Caki2 (cell line): ENCODE measurements at places on chromosomes 6 and 20.

- no peak for DNase-seq
These were observed 400.6 kb downstream of the ESR1 start for GRCh38 chr6:152207915-152208714.

DNA sequence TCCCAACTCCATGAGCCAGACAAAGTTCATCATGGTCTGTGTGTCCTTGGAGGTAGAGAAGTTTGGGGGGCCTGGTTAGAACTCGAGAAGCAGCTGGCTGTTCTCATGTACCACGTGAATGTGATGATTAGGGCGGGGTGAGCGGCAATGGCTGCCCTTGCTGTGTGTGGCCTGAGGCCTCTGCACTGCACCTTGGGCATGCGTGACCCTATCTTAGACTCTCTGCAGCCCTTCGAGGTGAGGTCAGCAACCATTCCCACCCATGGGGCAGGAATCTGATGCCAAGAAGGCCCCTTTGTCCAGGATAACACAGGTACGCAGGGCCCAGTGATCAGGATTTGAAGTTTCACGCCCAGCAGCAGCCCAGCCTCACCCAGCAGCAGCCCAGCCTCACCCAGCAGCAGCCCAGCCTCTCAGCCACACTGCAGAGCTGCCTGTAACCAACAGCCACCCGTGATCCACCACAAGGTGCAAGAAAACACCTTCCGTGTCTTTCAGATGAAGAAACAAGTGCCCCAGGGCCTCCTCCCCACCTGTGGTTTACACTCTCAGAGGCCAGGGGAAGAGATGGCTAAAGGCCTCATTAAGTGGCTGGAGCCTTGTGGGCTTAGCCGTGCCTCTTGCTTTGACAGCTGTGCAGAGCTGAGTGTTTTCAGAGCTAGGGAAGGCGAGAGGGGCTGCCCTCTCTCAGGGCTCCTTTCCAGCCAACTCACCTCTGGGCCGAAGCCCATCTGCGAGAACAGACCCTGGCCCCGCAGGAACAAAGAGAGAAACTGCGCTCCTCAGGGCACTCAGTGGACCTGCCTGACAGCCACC, 195.2 kb upstream of the CDH4 start:
- DNase-seq, result no peak

DNA sequence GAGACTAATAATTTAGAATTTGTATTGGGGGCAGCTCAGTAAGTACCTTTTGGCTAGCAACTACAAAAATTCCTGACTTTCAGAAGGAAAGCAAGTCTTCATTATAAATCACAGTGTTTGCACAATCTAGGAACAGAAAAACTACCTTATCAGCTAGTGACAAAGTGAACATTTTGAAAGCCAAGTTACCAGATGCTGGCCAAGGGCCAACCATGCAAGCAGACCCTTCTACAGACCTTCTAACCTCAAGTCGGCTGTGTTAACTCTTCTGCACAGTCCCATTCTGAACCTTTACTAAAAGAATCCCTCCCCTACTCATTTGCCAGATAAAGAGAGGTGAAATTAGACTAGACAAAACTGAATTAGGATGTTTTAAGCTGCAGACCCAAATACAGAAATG, 341.9 kb downstream of the COL12A1 start:
- DNase-seq, result no peak

GRCh38 chr6:24924580-24925356, 11.0 kb downstream of the RIPOR2 start:
- no peak for DNase-seq

GRCh38 chr6:87754828-87755227, 52.8 kb upstream of the AKIRIN2 start:
- no peak for DNase-seq

GRCh38 chr6:109251839-109252238, 130.4 kb downstream of the CD164 start:
- no peak for DNase-seq

GRCh38 chr20:35311409-35311808, 19.2 kb upstream of the FAM83C start:
- DNase-seq, result peak; percentile 69

DNA sequence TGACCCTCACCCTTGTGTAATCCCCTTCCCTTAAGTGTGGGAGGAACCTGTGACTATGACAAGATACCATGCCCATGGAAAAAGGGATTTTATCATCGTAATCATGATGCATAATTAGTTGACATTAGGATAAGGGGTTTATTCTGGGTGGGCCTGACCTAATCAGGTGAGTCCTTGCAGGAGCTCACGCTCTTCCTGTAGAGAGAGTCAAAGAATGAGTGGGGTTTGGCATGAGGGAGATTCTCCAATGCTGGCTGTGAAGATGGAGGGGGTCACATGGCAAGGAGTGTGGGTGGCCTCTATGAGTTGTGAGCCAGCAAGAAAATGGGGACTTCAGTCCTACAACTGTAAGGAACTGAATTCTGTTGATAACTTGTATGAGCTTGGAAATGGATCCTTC, 342.0 kb upstream of the TSHZ2 start:
- DNase-seq, result no peak

DNA sequence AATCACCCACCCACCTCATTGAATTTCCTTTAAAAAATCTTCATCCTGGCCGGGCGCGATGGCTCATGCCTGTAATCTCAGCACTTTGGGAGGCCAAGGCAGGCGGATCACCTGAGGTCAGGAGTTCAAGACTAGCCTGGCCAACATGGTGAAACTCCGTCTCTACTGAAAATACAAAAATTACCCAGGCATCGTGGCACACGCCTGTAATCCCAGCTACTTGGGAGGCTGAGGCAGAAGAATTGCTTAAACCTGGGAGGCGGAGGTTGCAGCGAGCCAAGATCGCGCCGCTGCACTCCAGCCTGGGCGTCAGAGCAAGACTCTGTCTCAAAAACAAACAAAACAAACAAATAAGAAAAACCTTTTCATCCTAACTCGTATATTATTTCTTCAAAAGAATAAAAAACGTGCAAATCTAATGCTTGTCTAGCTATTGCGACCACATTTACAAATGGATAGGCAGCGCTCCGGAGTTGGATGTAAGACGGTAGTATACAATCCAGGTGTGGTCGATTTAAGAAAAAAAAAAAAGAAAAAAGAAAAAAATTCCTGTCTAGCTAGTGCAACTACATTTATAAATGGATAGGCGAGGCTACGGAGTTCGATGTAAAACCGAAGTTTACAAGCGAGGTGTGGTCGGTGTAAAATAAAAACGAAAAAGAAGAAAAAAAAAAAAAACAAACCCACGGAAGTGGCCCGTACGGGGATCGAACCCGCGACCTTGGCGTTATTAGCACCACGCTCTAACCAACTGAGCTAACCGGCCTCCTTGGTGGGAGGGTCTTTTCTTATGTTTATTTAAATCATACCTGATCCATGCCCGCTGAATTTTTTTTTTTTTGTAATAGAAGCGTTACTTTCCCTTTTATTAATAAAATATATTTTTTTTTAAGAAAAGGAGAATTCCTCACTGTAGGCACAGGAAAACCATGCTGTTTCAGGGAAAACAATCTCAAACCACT, 70.7 kb upstream of the PRSS16 start:
- peak; percentile 70 for DNase-seq

DNA sequence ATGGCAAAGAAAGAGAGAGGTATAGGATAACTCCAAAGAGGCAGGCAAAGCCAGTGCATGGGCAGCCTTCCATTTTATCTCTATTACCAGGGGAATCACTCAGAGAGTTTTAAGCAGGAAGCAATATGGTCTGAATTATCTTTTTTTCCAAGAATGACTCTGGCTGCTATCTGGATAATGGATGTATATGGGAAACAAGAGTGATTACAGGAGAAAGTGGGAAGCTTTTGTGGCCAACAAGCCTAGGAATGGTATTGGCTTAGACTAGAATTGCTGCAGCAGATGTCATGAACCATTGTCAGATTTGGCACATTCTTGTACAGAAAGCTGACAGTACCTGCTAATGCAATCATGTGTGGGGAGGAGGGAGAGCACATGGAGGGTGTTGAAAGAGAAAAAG, 73.0 kb upstream of the BTBD3 start:
- no peak for DNase-seq

DNA sequence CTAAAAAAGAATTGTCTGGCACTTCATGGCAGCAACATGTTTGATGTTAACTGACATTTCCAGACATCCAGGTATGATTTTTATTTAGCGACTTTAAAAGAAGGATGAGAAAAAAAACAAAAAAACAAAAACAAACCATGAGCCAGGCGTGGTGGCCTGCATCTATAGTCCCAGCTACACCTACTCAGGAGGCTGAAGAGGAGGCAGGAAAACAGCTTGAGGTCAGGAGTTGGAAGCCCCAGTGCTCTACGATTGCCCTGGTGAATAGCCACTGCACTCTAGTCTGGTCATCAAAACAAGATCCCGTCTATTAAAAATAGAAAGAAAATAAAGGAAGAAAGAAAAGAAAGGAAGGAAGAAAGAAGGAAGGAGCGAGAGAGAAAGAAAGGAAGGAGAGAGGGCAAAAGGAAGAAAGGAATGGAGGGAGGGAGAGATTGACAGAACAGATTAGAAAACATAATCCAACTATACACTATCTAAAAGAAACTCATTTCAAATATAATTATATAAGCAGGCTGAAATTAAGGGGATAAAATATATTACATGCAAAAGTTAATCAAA, 141.6 kb downstream of the TRIM27 start:
- no peak for DNase-seq

DNA sequence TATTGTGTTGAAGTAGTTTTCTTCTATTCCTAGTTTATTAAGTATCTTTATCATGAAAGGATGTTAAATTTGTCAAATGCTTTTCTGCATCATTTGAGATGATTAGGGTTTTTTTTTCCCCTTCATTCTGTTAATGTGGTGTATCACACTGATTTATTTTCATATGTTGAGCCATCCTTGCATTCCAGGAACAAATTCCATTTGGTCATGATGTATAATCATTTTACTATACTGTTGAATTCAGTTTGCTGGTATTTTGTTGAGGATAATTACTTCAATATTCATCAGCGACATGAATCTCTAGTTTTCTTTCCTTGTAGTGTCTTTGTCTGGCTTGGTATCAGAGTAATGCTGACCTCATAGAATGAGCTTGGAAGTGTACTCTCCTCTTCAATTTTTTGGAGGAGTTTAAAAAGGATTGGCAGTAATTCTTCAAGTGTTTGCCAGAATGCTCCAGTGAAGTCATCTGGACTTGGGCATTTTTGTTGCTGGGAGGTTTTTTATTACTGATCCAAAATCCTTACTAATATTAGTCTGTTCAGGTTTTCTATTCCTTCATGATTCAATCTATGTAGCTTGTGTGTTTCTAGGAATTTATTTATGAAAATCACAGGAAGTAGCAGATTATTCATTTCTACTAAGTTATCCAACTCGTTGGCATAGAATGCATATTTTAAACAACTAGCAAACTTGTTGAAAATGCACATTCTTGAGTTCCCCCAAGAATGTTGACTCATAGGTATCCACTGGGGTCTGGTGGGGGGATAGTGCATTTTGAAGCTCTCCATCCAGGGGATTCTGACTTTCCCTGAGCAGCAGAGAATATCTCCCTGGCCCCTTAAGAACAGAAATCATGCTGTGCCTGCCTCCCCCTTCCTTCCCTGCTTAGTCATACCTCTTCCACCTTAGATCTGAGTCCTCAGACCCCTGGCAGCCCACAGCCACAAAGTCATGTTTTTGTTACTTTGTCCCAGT, 187.1 kb downstream of the BMP7 start:
- no peak for DNase-seq

- no peak for DNase-seq
These were observed 77.0 kb upstream of the B3GAT2 start for GRCh38 chr6:71033890-71034289.

DNA sequence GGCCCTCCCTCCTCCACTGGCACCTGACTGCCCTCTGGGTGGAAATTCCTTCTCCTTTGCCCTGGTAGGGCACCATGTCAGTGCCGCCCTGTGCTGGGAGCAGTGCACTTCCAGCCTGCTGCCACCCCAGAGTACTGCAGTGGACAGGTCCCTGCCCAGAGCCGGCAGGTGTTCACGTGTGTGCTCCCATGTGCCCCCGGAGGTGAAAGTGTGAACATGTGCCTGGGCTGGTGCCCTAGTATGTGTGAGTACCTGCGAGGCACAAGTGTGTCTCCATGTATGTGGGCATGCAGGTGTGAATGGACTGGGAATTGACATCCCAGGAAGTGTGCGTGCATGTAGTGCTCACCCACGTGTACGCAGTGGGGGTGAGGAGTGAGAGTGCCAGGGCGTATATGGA, 29.4 kb downstream of the SDCBP2 start:
- DNase-seq, result no peak

DNA sequence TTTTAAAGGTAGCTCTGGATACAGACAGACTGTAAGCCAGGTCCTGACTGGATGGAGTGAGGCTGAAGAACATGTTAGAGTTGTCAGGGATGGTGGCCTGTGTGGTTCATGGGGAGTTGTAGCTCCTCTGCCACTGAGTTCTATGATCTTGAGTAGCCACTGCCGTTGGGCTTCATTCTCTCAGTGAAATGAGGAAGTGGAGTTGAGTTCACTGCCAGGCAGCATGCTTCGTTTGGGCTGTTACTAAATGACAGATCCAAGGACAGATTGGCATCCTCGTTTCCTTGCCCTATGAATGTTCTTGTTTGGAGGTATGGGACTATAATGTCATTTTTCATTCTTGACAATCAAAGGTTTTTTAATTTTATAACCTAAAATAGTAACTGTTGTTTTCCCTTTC, 37.2 kb downstream of the SCAND1 start:
- no peak for DNase-seq

DNA sequence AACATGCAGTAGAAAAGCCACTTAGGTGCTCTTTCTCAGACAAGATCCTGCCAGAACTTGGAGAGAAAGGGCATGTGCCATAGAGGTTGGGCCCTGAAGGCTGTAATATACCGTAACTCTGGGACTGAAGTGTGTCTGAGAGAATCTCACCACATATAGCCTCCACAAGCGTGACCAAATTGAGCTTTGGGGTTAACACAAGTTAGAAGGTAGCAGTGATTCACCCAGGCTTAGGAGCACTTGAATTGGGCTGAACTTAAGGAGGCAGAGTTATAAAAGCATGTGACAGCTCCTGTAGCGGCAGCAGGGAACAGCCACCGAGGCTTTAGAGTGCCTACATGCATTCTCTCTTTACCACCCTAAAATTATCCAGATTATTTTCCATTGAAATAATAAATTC, 361.6 kb downstream of the PHF3 start:
- DNase-seq, result no peak
